ENCODE measurements at places on chromosomes 16 and 17. TPM values are rescaled to one million over a fixed set of nuclear protein-coding genes. Genes with fewer than 3 reads are reported as not detected.

The IRX3 gene
- total RNA-seq, result 12.7 TPM

The CD300LB gene
- not detected for total RNA-seq

The ASPHD1 gene
- total RNA-seq, result 9.2 TPM

The SDR42E1 gene
- 0.22 TPM for total RNA-seq

The NPIPA8 gene
- total RNA-seq, result not detected

The HBM gene
- not detected for total RNA-seq

The ITGAX gene
- total RNA-seq, result under 0.01 TPM

The CDH8 gene
- total RNA-seq, result not detected

The PPP1R27 gene
- not detected for total RNA-seq

The PDE6G gene
- total RNA-seq, result not detected

The ABCC3 gene
- total RNA-seq, result 31.1 TPM

The ASGR1 gene
- 1.5 TPM for total RNA-seq

The MPP2 gene
- 0.43 TPM for total RNA-seq

The EFCAB5 gene
- total RNA-seq, result 0.22 TPM

The FBXW10B gene
- total RNA-seq, result 0.66 TPM

The PRDM7 gene
- not detected for total RNA-seq

The HBQ1 gene
- total RNA-seq, result not detected

The IKZF3 gene
- not detected for total RNA-seq

The PRCD gene
- 4.3 TPM for total RNA-seq

The TLCD2 gene
- 5.3 TPM for total RNA-seq

The KIF1C gene
- total RNA-seq, result 65.3 TPM

The TBC1D28 gene
- total RNA-seq, result not detected

The TBC1D3I gene
- not detected for total RNA-seq

The KAT8 gene
- total RNA-seq, result 35.4 TPM

The CLEC19A gene
- total RNA-seq, result not detected

The AIPL1 gene
- not detected for total RNA-seq

The ABCC6 gene
- total RNA-seq, result 0.29 TPM

The KRTAP1-1 gene
- not detected for total RNA-seq
